ENCODE measurements at places on chromosomes 1 and 21.

DNA sequence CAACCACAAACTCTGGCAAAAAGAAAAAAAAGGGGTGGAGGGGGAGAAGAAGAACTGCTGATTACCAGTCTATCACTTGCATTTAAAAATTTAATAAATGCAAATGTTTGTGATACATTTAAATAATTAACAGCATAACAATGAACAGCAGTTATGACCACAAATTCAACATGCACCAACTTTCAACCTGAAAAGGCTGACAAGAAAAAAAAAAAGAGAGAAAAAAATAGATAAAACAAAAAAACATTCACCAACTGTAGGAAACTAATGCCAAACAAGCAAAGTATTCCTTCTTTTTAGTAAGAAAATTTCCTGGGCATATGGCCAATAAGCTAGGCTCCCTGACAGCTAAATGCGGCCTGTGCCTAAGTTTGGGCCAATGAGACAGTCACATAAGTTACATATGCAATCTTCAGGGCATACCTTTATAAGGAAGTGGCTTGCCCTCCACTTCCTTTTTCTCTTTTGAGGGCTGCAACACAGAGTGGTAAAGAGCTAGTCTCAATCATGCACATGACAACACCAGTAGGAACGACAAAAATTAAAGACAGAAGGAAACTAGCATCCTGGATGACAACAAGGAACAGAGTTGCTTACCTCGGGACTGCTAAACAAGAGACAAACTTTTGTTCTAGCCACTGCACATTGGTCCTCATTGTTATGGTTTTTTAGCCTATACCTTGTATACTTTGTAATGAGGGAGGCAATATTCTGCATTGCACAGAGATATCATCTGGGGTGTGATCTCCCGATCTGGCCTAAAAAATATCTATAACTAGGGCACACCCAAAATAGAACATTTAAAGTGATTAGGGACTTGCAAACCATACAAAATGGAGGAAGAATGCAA, 24.2 kb upstream of the PHTF1 start:
- DNase-seq: no peak

DNA sequence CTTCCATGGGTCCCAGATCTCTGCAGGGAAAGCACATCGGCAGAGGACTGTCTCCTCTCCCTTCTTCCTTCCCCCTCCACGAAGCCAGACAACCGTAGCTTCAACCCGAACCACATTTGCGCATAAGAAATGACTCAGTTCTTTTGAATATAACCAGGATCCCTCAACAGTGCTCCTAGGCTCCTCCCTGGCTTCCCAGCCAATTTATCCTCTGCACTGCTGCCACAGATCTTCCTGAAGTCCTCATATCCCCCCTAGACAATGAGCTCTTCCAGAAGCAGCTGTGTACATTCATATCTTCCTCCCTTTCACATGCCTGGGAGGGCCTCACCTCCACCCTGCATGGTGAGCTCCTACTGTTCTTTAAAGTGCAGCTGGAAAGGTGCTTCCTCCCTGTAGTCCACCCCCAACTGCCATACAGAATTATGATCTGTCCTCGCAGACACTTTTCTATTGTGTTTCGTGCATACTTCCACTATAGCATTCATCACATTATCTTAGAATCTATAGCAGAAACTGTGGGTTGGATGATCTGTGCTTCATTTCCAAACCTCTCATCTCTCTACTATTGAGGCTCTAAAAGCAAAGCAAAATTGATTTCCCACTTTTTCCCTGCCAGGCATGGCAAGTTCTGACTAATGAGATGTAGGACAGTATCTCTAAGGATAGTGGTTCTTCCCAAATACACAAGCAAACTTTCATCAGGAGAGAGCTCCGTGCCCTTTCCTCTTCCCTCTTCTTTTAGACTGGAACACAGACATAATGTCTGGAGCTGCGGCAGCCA, 179.3 kb upstream of the HMGB4 start:
- no peak for DNase-seq

- no peak for DNase-seq
These were observed 29.1 kb upstream of the GFI1 start for GRCh38 chr1:92515796-92516201.

GRCh38 chr1:30668546-30669327, 54.6 kb downstream of the MATN1 start:
- DNase-seq: no peak

DNA sequence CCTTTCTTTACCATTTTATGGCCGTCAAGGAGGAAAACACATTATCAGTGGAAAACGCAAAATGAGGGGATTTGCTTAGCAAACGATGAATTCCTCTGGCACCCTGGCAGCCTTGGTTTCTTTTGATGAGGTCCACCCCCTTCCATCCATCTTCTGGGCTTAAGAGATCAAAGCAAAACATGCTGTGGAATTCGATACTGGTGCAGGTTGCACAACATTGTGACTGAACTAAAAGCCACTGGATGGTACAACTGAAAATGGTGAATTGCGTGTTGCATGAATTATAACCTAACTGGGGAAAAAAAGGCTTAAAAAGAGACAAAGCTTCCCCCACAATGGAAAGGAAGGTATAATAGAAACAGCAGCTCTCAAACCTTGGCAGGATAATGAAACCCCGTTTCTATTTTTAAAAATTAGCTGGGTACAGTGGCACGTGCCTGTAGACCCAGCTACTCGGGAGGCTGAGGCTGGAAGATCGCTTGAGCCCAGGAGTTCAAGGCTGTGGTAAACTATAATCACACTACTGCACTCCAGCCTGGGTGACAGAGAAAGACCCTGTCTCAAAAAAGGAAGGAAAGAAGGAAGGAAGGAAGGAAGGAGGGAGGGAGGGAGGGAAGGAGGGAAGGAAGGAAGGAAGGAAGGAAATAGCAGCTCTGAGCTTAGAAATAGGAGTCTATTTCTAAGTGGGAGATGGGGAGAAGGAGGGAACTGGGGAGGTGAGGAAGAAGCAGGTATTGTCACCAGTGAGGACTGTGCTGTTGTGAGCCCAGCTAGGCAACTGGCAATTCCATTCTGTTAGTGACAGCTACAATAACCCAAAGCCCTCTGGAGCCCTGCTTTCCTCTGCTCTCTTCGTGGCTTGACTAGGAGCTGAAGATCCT, 29.0 kb upstream of the LGALS8 start:
- no peak for DNase-seq

DNA sequence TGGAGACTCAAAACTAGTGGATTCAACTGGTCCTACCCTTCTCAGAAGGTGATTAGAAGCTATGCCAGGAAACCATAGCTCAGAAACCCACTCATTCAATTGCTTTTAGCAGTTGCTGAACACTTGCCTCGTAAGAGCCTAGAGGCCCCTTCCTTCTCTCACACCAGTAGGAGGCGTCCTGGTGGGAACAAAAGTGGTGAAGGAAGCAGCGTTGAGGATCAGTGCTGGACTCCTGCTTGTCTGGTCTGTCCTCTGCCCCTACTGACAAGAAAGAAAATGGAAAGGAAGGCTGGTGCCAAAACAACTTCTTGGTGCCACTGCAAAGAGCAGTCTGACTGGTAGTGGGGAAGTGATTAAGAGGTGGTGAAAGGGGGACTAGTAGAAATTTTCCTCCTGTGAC, 269.7 kb downstream of the LMO4 start:
- no peak for DNase-seq

DNA sequence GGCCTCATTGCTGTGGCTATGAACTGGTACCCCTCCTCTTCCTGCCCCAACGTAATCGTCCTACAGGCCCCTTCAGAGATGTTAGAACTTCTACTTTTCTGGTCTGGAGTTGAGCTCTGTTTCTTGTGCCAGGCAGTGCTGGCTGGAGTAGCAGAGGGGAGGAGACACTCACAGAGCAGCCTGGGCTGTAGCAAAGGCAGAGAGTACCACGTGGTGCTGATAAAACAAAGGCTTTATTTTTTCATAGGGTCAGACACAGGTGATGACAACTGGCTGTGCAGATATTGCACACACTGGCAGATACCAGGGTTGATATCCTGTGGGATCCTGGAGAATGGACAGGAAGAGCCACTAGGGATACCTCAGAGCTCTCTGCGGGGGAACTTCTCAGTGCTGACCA, 23.2 kb downstream of the CRCT1 start:
- DNase-seq: no peak

DNA sequence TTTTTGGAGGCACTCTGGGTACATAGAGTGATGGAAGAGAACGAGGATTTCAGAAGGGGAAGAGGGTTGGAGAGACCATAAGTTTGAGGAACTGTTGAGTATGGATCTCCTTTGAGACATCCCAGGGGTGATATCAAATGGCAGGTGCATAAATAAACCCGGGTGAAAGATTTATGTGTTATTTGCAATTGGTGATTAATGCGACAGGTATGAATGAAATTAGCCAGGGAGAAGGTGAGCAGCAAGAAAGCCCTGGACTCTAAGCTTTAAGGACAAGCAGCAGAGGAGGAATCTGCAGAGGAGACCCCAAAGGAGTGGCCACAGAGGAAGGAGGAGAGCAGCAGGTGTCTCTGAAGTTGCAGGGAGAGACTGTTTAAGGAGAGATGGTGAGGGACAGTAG, 8.8 kb upstream of the REN start:
- no peak for DNase-seq

DNA sequence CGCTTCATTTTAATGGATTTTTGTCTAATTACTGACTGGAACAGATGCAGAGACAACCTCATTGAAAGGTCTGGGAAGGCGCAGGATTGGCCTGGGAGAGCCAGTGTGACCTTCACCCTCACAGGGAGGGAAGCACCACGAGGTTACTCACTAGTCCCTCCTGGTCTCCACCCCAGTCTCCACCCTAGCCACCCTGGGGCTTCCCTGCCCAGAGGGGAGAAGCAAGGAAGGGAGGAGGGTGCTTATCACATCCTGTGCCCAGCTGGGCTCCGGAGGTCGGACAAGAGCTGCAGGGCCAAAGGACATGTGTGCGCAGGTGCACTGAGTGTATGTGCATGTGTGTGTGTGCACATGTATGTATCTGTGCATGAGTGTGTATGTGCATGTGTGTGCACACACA, 220.1 kb upstream of the VAMP3 start:
- no peak for DNase-seq

DNA sequence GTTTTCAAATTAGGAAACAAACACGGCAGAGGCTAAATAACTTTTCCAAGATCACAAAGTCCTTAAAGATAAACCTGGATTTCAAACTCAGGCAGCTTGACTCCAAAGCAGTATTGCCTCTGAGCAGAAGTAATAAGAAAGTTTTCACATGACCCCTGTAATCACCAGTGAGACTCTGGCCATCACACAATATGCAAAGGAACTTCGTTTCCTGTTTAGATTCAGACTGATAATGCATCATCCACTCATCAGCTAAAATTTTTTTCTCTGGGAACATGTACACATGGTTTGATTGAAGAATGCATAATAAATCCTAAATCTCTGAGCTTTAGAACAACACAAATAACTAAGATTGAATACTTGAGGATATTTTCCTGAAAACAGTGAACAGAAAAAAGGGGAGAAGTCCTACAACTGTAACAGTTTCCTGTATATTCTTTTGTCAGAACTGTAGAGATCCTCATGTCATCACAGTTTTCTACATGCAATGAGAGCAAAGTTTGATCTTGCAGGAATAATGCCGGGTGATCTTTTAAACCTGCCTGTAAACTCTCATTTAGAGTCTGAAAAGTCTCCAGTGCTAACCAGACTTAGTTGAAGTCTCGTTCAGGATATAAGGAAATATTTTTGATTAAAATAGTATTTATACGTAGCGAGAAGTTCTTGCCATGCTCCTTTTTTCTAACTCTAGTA, 225.3 kb downstream of the SPATA17 start:
- DNase-seq: no peak

DNA sequence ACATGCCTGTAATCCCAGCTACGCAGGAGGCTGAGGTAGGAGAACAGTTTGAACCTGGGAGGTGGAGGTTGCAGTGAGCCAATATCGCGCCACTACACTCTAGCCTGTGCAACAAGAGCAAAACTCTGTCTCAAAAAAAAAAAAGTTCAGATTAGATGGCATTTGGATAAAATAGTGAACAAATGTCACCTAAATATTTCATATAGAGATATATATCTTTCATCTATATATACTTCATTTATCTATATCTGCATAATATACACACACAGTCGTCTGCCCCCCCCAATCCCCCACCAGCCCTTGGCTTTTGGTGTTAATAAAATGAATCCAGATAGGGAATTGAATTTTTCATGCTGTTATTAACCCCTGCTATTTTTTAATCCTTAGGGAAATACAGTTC, 5.0 kb downstream of the PPP1R15B start:
- DNase-seq: no peak

DNA sequence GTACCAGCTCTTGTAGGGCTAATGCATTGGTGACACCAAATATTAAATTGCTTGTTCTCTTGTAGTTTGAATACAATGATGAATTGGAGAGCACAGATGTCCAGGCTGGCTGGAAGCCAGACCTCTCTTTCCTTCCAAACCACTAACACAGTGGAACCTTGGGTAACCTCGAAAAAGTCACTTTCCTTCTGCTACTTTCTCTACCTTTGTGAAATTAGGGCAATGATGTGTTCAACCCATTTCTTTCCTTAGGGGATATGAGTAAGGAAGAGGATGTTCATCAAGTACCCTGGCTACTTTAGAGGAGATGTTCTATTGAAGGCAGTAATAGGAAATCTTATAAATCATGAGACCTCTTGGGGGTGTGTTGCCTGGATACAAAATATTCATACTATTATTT, 55.7 kb downstream of the XCL2 start:
- no peak for DNase-seq

- no peak for DNase-seq
These were observed 5.6 kb downstream of the SLC5A9 start for GRCh38 chr1:48228156-48228555.

DNA sequence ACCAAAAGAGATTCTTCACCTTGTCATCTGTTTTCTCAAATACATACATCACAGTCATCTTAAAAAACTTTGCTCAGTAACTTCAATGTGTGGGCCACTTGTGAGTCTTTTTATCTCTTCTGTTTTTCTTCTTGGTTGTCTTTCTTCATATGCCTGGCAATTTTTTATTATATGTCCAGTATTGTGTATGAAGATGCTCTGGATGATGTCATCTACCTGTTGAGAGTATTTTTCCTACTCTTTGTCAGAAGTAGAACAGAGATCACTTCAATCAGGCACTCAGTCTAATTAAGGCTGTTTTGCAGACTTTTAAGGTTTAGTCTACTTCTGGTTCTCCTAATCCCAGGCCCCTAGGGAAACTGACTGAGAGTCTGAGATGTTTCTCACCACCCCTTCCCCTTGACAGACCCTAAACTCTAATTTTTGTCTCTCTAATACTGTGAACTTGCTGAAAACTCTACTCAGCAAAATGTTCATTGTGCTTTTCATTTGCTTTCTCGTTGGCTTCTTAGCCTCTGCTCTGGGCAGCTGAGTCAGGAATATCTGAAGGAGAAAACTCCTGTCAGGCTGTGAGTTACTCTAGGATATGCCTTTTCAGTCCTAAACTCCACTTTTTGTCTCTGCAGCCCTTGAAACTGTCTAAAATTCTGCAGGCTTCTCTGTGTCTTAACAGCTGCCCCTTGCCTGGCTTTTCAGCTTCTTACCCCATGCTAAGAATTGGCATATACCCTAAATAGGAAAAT, 33.0 kb upstream of the DNAJC6 start:
- DNase-seq: no peak
